ENCODE measurements at places on chromosomes 7 and 10.

DNA sequence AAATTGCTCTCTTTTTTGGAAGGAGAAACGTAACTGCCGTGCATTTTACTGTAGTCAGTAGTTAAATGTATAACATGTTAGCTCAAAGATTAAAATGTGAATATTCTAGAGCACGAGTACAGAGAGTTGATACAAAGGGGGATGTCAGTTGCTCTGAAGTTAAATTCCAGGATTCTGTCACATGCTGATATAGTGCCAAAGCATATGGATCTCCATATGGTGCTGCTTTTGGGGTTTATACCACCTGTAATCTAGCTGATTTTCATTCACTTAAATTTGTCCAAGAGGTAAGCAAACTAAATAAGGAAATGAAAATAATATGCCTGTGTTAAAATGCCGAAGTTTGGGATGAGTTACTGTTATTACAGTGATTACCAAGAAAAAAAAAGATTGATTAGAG lies 298.6 kb downstream of the EXOC4 start:
- no peak for DNase-seq

DNA sequence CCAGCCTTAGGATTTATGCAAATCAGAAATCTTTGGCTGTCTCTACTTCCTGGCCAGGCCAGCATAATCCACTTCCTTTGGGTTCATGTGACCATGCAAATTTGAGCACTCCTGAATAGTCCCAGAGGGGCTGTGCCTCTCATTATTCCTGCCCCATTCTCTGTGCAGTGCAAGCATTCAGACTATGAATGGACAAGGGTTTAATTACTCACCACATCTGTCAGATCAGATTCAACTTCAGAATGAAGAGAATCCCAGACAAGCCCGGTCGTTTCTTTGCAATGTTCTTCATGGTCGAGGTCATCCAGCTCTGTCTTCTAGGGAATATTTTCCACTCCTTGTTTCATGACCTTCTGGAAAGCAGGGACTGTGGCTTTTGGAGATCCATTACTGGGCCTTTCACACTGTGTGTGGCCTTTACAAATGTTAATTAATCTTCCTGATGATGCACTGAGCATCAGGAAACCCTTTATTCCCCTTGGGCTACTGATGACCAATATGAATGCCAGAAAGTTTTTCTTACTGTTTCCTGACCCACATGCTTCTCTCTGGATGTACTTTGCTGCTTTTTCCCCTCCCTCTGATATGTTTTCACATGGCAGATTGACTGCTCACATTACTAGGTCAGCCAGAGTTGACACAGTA lies 217.6 kb upstream of the TCF7L2 start:
- peak; percentile 48 for DNase-seq

GRCh38 chr7:64793106-64793755 lies 997 bp upstream of the ZNF138 start:
- DNase-seq: peak; percentile 18

DNA sequence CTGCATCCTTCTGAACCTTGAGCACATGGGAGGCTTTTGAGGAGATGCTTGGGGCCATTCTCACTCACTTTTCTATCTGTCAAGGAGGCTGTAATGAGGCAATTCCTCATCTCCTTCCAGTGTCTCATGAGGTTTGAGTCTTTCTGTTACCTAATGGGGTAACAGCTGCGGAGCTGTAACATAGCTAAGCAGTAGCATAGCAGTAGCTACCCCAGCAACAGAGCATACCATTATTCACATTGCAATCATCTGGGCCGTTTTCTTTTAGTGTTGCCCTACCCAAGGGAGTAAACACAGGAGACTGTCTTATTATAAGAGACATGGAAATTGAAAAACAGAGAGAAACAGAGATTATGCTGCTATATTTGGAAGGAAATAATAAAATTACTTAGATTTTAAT lies 68.7 kb downstream of the AKR1D1 start:
- no peak for DNase-seq

- DNase-seq: no peak
Measured at GRCh38 chr10:68110027-68110426, 739 bp downstream of the MYPN start.

DNA sequence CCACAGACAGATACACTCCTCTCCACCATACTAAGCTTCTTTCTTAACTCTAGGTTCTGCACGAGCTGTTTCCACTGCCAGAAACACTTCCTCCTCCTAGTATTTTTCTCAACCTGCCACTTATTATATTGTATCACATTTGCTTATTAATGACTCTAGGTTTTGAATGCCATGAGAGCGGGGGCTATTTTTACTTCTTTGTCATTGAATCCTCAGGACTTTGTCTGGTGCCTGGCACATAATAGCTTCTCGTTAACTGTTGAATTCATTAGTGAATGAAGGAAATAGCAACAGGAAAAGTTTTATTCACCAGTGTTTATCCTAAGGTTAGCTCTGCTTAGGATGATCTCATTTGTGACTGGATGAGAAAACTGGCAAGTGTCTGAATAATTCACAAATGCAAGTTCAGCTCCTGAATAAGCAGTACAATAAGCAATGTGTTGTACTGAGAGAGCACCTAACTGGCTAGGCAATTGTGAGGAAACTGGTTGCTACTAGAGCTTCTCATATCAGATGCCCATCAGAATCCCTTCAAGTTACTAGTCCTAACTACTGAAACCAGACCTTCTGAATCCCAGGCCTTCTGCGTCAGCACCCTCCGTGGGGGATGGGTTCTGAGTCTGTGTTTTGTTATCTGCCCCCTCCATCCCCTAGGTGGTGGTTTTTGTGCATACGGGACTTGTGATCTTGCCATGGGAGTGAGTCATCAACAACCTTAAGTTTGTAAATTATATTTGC lies 92.7 kb downstream of the LSMEM1 start:
- no peak for DNase-seq

DNA sequence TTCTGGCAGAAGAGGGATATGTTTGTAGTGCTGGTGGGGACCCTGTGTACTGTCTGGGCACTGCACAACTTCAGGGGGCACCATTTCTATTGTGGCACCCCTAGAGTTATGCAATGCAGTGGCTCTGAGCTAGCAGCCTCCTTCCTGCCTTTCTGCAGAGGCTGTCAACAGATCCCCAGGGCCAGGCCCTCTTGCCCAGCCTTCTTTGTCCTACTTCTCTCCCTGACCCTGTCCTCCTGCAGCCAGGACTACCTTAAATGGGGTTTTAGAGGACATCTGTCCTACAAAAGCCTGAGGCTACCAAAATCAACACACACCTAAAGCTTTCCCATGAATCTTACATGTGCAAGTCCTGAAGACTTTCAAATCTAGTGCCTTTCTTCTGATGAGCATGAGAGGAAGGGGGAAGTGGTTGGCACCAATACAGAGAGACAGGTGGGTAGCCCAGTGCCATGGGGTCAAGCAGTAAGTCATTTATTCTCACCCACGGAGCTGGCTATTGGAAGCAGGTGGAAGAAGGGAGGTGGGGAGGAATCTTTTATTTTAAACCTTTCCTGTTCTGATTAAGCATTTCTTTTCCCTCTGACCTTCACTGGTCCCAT lies 2.4 kb downstream of the SPOCK2 start:
- no peak for DNase-seq

GRCh38 chr10:100065084-100065660 lies 16.5 kb downstream of the CPN1 start:
- DNase-seq: no peak

GRCh38 chr7:69192134-69192533 lies 406.1 kb upstream of the AUTS2 start:
- no peak for DNase-seq

GRCh38 chr10:23557777-23558176 lies 118.9 kb downstream of the OTUD1 start:
- DNase-seq: no peak

DNA sequence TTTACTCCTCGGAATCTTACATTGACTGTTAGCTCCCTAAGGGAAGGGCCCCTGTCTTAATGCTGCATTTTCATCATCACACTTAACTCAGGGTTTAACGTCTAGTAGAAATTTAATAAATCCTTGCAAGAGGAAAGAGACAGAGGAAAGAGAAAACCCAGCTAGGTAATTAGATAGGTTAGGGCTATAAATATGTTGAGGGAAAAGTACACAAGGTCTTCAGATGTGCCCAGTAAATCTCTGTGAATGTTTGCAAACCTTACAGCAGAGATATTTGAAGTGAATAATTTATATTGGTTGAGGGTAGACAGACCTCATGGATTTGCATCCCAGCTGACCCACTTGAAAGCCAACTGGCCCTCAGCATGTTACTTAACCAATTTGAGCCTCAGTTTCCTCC lies 315.5 kb upstream of the NPVF start:
- no peak for DNase-seq

GRCh38 chr10:71362141-71362540 lies 34.6 kb upstream of the CDH23 start:
- DNase-seq: no peak

DNA sequence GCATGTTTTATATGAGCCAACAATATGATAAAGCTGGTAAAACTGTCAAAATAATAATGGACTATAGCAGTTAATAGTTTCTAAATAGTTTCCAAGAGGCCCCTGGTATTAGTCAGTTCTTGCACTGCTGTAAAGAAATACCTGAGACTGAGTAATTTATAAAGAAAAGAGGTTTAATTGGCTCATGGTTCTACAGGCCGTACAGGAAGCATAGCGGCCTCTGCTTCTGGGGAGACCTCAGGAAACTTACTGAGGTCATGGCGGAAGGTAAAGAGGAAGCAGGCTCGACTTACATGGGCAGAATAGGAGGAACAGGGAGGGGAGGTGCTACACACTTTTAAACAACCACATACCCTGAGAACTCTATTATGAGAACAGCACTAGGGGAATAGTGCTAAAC lies 104.6 kb downstream of the PPP1R9A start:
- peak; percentile 15 for DNase-seq

All from EL (cell line).